ENCODE measurements at places on chromosomes 1 and 21. TPM values are rescaled to one million over a fixed set of nuclear protein-coding genes. Genes with fewer than 3 reads are reported as not detected.

- no peak for DNase-seq
These were observed 6.3 kb upstream of the RGS13 start for GRCh38 chr1:192629612-192630011.

DNA sequence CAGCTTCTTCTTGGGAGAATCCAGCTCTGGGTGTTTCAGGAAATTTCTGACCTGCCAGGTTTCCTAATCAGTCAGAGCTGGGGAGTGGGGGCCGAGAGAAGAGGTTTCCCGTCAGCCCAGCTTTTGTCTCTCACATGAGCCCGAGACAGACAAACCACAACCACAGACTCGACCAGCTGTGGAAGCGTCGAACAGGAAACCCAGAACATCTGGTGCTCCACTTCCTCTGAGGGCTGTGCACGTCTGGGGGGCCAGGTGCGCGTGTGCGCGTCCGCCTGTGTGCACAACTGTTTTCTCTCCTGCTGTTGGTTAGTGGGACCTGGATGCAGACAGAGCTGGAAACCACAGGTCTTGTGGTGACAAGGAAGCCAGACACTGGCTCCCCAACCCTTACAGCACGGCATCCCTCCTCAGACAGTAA lies 113.0 kb upstream of the SLC25A33 start:
- no peak for DNase-seq

- DNase-seq: no peak
These were observed 7.4 kb downstream of the NBPF3 start for GRCh38 chr1:21447311-21447710.

DNA sequence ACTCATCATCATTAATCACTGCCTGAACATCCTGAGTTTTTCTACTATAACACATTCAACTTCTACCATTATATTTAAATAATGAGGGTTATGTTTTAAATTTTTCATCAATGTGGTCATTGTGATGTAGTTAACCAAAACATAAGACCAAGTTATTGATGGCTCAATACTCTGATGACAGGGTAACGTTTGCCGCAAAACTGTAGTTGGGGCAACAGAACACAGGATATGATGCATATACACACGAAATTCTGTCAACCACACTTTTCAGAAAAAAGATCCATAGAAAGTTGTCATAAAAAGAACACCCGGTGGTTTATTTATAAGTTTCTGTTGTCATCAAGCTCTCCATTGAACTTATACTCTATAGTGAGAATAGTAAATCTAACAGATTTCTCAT lies 121.7 kb upstream of the COL11A1 start:
- no peak for DNase-seq

GRCh38 chr1:166090244-166090643 lies 76.6 kb downstream of the FAM78B start:
- DNase-seq: no peak

GRCh38 chr1:181016563-181016962 lies 6.1 kb downstream of the STX6 start:
- DNase-seq: no peak

GRCh38 chr1:99627615-99628014 lies 18.3 kb upstream of the PALMD start:
- no peak for DNase-seq

DNA sequence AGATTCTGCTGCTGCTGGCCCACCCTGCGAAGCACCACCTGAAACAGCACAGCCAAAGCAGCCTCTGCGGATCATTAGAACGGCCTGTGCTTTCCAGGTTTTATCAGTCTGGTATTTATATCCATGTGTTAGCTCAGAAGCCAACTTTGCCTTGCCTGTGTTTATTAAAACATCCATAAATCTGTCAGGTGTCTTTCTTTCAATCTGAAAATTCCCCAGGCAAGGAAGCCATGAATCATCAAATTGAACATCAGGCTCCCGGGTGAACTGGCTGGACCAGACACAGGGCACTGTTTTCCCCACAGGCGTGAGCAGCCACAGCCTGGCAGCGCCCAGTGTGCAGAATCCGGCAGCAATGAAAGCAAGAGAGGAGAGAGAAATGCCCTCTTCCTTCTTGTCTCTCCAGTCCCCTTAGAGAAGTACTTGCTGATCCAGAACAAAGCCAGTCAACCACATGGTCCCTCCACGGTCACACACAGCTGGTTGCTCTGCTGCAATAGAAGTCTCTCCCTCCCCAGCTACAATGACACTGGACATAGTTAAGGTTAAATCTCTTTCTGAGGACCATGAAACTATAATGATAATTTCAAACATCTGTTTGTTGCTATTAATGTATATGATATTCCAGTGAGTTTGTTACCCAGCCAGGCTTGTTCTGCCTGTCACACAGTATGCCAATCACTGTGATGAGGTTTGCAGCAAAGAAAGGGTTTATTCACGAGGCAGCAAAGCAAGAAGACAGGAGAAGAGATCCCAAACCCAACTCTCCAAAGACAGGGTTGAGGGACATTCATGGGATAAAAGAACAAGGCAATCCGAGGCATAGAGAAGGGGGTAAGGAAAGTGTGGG lies 212.1 kb upstream of the FMN2 start:
- no peak for DNase-seq

- DNase-seq: no peak
These were observed 4.7 kb upstream of the ECE1 start for GRCh38 chr1:21295002-21295401.

DNA sequence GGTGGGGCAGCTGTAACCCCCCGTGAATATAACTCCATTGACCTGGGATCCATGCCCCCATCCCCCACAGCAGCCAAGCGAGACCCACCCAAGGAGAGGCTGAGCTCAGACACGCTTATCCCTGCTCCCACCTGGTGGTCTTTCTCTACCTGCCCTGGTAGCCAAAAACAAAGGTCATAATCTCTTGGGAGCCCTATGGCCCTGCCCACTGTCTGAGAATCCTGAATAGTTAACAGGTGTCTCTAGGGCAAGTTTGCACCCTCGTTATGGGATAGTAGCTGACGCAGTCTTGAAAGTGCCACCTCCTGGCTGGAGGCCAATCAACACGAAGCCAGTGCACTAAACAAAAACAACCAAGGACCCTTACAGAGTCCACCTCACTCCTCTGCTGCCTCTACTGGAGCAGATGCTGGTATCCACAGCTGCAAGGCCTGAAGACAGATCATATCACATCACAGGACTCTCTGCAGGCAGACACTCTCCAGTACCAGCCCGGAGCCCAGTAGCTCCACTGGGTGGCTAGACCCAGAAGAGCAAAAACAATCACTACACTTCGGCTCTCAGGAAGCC lies 134.3 kb upstream of the C1orf174 start:
- DNase-seq: no peak

GRCh38 chr21:41164981-41165655 lies 2.8 kb upstream of the BACE2 start:
- no peak for DNase-seq

DNA sequence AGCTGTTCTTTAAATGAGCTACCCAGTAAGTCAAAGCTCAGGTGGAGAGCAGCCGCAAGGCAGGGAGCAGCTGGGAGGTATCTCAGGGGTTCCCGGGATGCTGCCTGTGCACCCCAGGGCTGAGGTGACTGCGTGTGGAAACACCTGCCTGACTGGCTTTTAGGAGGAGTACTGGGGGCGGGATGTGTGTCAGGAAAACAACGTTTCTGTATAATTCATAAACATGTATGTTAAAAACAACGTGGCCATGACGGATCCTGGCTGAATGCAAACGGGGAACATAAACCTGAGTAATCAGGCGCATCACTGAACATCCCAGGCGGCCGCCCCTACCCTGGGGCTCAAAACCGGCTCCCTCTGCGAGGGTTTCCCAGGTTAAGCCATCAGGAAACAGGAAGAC lies 1.5 kb downstream of the C1orf159 start:
- peak; percentile 67 for DNase-seq

DNA sequence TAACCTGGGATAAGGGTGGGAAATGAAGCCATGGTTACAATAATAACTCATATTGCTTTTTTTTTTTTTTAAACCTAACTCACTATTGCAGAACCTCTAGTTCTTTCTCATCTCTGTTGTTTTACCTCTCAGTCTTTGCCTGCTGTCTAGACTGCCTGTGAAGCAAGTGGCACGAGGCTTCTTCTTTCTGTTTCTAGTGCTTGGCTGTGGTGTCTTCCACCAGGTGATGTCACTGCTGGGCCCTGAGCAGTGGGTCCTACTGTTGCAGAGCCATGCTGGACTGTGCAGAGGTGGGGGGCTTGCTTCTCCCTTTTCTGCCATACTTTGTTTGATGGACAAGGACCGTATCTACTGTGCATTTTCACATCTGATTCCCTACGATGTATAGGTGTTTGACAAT lies 51.7 kb downstream of the ZNF326 start:
- DNase-seq: no peak

Gene ANKRD35
- total RNA-seq: 7.0 TPM

- no peak for DNase-seq
These were observed 7.0 kb downstream of the DYRK1A start for GRCh38 chr21:37373539-37373938.

GRCh38 chr1:59730759-59731478 lies 83.8 kb upstream of the HOOK1 start:
- DNase-seq: peak; percentile 92

Gene TNFRSF4
- 2.0 TPM for total RNA-seq

DNA sequence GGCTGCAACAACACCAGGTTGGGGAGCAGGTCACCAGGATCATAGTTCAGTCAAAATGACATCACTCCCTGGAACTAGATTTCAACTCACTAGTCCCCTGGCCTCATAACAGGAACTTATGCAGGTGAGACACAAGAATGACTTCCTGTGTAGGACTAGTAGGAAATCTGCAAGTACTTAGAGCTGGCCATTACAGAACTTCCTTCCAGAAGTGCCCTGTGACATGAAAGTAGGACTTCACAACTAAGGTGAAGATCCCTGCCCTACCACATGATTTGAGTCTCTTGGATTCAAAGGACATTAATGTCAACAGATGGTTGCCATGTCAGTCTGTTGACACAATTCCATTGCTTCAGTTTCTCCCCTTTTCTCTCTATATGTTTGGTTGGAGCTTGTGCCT lies 223.1 kb downstream of the RPS6KC1 start:
- DNase-seq: no peak

DNA sequence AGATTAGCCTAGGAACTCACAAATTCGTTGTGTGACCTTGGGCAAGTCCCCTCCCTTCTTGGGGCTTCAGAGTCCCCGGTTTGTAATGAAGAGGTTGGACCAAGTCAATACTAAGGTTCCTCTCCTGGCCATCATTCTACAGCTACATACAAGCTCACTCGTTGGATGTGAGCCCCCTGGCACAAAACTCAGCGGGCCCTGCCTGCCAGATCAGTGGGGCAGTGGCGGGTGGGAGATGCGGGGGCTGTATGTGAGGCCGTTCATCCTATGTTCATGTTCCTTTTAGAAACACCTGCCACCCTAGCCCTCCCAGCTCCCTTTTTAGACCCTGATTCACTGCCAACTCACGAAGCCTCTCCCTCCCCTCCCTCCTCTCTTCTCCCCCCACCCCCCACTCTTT lies 2.1 kb downstream of the DLGAP3 start:
- no peak for DNase-seq

DNA sequence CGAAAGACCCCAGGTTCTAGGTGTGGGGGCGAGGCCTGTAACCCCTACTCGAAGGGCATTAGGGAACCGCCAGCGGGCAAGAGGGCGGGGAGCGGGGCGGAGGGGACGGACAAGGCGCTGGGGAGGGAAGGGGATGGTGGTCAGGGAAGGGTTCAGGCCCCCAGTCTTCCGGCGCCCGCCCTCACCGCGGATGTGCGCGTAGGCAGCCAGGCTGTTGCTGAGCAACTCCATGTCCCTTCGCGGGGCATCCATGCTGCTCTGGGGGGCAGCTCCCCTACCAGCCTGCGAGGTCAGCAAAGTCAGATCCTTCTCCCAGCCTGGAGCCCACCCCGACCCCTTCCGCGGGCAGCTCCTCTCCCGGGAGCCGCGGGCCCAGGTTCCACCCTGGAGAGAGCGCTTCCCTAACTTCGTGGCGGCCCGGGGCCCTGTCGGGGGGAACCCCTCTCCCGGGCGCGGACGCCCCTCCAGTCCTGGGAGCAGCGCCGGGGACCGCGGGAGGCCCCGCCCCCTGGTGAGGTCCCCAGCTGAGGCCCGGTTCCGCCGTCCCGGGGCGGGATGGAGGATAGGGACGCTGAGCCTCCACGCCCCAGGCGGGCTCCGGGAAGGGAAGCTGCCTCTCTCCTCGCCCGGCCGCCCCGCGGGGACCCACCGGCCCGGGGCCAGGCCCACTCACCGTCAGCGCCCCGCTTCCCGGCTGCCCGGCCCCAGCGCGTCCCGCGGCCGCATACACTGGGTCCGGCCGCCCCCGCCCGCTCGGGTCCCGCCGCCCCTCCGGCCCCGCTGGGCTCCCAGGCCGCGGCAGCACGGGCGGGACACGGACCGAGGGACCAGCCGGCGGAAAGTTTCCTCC lies 434 bp downstream of the EVA1B start:
- peak; percentile 88 for DNase-seq

GRCh38 chr1:117879284-117879683 lies 50.1 kb downstream of the GDAP2 start:
- no peak for DNase-seq

DNA sequence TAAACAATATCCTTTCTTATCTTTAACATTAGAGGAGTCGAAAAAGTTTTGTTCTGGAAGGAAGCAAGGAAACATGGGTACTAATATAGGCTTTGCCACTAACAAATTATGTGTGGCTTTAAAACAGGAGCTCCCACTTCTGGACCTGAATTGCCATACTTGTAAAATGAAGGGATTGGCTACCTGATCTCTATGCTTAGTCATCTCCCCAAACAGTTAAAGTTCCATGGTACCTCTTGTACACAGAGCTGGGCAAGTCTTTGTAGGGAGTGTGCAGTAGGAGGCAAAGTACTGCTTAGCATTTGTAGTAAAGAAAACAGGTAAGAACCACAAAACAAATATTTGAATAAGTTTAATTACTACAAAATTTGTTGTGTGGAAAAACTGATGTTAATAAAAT lies 81.3 kb downstream of the MAST2 start:
- no peak for DNase-seq

GRCh38 chr1:235887676-235888075 lies 21.0 kb upstream of the LYST start:
- no peak for DNase-seq

Gene THEM5
- total RNA-seq: not detected

- no peak for DNase-seq
These were observed 443.4 kb upstream of the PRMT6 start for GRCh38 chr1:106613068-106613467.

- no peak for DNase-seq
These were observed 156.5 kb downstream of the HLX start for GRCh38 chr1:221035662-221036153.

DNA sequence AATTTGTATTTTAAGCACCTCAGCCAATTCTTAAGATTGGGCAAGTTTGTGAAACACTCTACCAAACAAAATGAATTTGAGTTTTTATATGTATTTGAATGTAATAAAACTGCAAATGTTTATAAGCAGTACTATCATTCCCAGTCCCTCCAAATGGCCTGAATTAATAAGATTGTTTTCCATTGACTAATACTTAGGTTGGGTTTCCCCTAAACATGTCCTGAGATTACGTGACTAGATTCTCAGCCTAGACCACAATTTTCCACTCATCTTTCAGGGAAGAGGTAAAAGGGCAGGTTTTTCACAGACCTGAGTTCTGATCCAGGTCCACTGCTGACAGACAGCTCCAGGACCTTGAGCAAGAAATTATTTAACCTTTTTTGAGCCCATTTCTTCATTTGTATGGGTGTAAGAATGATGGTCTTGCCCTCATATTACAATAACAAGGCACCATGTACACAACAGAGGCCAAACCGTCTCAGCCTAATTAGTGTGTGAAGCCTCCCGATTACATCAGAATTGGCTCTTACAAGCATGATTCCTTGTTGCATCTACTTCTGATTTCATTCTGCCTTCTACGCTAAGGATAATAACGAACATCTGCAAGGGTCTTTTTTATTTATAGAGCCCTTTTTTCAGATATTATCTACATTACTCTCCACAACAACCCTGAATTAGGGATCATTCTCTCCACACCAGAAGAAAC lies 51.2 kb downstream of the BEND5 start:
- no peak for DNase-seq

Gene PPOX
- total RNA-seq: 15.0 TPM

GRCh38 chr1:41343790-41344699 lies 17.2 kb upstream of the FOXO6 start:
- DNase-seq: peak; percentile 41

Data from posterior vena cava (tissue), 2 donors.